ENCODE measurements at places on chromosomes 3 and 15. TPM values are rescaled to one million over a fixed set of nuclear protein-coding genes. Genes with fewer than 3 reads are reported as not detected.

DNA sequence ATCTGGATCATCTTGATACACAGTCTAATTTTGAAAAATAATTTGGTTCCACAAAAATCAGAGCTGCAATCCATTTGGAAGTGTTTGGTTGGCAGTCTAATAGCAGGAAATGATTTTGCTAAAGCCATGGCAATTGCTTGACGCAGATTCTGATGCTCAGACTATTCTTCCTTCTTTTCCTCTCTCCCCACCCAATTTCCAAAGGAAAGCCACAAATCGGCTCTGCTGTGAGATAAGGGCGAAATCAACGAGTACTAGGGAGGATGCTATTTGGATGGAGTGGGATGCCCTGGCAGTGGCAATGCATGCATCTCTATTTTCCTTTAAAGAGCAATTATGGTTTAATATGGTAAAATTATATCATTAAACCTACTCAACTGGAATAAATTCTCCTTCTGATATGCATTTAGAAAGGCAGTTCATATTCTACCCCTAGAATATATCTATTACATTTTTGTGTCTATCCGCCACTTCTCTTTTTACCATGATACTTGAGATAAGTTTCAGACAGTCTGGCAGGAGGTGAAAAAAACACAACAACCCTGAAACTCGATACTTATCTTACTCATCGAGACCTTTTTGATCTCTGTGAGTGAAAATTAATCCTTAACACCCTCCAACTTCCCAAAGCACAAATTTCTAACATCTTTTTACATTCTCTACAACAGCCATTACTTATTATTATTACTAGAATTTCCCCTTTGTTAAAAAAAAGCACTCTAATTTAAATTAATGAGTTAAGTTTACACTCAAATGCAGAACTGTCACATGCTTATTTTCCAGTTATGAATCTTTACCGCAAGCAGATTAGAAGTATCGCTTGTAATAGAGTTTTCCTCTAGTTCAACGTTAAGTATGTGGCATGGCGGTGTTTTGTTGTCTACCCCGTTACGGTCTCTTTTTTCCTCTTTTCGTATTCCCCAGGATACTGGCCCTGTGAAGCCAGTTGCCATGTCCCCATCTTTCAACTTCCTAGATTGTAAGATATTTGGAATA is 433.3 kb downstream of the FOXP1 start:
- DNase-seq, result no peak

- no peak for DNase-seq
These were observed 95.1 kb upstream of the PHLDB2 start for GRCh38 chr3:111763968-111764367.

DNA sequence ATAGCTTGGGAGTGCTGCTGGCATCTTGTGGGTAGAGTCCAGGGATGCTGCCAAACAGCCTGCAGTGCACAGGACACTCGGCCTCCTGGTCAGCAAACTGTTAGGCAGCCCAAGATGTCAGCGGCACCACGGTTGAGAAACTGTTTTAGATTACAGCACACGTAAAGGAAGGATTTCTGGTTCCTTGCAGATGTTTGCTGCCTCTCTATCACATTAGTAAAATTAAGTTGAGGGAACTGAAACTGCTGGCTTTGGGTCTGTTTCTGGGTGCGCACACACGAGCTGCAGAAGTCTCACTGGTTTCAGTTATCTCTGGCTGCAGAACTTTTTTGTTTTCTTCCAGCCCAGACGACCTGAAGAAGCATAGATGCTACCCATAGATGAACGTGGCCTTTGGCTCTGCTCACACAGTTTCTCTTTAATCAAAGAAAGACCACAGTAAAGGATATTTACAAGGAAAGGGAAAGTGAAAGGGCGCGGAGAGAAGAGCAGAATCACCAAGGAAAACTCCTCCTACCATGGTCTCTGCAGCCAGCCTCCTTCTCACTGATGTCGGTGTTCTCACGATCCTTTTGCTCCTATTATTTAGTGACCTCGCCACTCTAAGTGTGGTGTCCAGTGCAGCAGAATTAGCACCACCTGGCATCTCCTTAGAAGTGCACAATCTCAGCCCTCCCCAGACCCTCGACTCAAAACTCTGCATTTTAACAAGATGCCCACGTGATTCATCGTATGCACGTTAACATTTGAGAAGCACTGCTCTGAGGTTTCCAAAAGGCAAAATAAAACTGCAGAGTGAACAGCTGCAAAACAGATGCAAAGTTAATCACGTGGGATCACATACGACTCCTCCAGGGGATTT is 50.6 kb upstream of the AKAP13 start:
- DNase-seq, result peak; percentile 48

GRCh38 chr15:77986891-77987764 is 90.4 kb downstream of the TBC1D2B start:
- DNase-seq, result no peak

- no peak for DNase-seq
These were observed 7.7 kb downstream of the NCKIPSD start for GRCh38 chr3:48678056-48678455.

GRCh38 chr15:53218666-53219580 is 428.8 kb upstream of the ONECUT1 start:
- peak; percentile 44 for DNase-seq

DNA sequence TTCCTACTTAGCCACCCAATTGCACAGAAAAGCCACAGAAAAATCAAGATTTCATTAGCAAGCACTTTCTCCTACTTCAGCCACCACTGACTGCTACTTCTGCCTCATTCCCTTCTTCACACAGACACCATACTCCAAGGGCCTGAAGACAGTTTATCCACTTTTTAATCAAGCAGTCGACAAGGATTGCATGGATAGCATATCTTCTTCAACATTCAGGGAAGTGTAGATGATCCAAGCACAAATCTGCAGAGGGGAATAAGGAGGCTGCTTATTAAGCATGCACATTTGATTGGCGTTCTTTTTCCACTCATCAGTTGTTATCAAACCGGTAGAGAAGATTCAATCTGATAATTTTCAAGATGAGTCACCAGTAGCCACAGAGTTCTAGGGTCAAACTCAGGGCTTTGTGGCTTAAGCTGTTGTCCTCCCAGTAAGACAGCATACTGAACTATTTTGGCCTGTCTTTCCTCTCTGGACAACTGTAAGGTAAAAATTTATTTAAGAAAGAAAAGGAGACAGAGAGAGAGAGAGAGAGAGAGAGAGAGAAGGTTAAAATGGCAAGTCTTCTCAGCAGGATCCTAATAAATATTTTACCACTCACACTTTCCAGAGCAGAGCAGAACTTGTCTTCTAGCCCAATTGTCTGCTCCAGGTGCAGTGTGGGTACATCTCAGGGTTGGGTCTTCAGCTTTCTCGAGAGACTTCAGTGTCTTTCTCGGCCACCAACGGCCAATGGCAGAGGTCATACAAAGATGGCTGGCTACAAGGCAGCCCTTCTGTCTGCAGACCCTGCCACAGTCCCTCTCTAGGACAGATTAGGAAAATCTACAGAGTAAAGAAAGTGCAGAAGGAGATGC is 80.6 kb upstream of the BHLHE40 start:
- DNase-seq, result peak; percentile 30

DNA sequence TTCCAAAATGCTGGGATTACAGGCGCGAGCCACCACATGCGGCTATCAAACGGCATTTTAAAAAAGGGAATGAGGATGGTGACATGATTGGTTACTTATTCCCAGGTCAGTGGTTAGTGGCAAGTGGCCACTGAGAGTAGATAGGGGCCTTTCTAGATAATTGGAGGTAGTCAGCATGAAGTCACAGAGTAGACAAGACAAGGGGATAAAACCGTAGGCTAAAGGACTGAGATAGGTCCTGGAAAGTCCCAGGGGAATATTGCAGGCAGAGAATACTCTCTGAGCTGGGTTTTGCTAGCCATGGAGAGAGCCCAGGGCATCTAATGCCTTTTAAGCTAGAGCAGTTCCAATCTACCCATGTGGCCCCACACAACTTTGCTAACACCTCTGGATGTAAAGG is 52.2 kb downstream of the KCNAB1 start:
- no peak for DNase-seq

GRCh38 chr3:49007771-49008528 is 759 bp downstream of the WDR6 start:
- peak; percentile 79 for DNase-seq

DNA sequence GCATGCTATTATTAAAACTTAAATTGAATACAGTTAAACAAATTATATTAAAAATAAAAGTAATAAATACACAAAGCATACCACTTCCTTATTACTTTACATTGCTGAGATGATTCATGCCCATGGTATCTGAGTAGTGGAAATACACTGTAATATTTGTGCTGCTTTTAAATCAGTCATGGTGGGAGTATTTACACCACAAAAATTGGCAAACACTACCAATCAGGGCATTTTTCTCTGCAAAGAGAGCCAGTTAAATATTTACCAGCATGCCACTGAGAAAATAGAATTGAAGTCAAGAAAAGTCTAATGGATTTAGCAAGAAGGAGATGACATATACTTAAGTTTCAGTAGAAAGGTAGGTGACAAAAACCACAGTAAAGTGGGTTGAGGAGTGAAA is 19.6 kb downstream of the PPARG start:
- peak; percentile 87 for DNase-seq

DNA sequence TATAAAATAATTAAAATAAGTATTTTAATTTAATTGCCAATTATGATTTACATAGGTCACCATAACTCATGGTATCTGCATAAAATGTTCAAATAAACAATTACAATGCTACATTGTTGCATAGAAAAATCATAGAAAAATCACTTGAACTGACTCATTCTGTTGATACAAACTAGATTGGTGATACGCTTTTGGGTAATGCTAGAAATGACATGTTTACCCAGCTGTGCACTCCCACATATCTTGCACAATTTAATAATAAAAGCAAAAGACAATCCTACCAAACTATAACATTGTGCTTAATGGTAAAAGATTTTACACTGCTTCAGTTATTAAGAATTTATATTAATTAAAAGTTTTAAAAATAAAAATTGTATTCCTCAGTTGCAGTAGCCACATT is 45.8 kb upstream of the FBXL22 start:
- no peak for DNase-seq

DNA sequence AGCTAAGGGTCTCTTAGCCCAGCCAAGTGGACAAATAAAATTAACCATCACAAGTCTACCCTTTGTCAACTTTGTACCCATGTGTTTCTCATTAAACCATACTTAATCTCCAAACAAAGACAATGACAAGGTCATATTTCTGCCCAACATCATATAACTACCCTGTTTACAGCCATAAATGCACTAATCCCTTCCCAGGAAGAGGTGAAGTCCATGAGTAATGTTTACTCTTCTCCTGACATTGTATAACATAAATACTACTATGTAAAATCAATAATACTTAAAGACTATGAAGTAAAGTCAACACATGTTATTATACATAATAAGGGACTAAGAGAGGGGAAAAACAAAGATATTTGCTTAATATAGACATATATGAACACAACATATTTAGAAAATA is 38.5 kb upstream of the FAN1 start:
- no peak for DNase-seq

DNA sequence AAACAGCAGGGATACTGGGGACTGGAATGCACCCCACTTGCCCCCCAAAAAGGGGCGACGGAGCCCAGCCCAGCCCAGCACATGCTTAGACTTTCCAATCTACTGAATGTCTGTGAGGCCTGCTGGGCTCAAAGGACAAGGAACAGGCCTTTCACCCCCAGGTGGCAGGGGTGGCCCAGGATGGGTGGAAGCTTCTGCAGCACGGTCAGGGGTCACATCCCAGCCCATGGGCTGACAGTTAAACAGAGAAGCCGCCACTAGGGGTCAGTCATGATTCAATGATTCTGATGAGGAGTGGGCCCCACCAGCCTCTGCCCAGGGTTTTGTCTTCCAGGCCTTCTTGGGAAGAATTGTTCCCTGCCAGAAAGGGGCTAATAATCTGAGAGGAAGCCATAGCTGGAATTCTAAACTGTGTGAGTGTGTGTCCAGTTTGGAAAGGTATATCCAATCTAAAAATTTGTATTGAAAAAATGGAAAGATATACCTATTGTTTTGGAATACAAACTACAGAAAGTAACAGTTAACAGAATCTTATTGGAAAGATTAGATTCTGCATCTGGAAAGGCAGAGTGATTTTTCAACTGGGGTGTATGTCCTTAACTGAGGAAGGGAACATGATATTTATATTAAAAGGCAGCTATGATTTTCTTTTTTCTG is 2.2 kb downstream of the CHRNB4 start:
- peak; percentile 45 for DNase-seq

DNA sequence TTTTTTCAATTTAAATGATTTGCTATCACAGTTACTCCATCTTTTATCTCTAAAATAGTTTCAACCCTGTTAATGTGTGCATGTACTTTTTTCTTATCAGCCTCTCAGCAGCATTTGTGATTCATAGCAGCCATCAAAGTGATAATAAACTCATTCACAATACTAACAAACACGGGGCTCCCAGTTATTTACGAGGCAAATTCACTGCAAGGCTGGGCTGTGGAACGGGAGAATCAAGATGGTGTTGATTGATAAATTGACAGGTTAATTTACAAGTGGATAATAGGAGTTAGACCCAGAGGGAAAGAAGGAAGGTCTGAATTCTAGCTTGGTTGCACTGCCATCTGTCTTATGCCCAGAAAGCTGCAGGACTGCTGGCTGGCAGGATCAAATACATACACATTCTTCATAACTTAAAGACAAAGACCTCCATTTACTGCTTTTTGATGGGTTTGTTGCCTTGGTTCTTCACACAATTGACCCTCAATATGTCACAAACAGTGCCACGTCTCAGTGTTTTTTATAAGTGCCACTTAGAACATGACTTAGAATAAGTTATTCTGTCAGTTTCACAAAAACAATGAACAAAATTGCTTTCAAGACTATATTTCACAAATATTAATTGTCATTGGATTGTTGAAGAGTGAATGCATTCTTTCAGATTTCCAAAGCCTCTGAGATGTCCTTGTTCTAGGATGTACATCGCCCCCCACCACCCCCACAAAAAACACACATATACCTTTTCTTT is 562.8 kb downstream of the NR2F2 start:
- peak; percentile 40 for DNase-seq

DNA sequence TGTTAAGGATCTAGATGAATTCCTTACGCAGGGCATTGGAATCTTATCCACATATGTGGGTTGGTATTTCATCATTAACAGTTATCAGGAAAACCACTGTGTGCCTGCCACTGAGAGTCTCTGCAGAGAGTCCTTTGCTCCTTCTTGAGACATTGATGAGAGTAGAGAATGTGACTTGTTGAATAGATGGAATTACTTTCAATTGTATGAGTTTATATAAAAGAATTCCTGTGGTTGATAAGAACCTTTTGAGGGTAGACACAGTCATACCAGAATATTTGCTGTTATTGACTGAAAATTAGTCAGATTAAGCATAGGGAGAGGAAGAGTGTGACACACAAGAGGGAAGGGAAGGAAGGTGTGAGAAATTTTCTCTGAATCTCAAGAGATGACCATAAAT is 30.8 kb downstream of the ARHGEF26 start:
- peak; percentile 94 for DNase-seq

TTLL13 gene
- total RNA-seq, result not detected

GPR15 gene
- total RNA-seq, result not detected

IL16 gene
- total RNA-seq, result 0.50 TPM

RASL12 gene
- not detected for total RNA-seq

PLA2G4F gene
- total RNA-seq, result not detected

AMIGO3 gene
- total RNA-seq, result 2.0 TPM

DTX3L gene
- 22.5 TPM for total RNA-seq

CD200R1 gene
- total RNA-seq, result not detected

All from HT1080 (cell line).